ENCODE measurements at places on chromosomes 13 and 19. TPM values are rescaled to one million over a fixed set of nuclear protein-coding genes. Genes with fewer than 3 reads are reported as not detected.

DNA sequence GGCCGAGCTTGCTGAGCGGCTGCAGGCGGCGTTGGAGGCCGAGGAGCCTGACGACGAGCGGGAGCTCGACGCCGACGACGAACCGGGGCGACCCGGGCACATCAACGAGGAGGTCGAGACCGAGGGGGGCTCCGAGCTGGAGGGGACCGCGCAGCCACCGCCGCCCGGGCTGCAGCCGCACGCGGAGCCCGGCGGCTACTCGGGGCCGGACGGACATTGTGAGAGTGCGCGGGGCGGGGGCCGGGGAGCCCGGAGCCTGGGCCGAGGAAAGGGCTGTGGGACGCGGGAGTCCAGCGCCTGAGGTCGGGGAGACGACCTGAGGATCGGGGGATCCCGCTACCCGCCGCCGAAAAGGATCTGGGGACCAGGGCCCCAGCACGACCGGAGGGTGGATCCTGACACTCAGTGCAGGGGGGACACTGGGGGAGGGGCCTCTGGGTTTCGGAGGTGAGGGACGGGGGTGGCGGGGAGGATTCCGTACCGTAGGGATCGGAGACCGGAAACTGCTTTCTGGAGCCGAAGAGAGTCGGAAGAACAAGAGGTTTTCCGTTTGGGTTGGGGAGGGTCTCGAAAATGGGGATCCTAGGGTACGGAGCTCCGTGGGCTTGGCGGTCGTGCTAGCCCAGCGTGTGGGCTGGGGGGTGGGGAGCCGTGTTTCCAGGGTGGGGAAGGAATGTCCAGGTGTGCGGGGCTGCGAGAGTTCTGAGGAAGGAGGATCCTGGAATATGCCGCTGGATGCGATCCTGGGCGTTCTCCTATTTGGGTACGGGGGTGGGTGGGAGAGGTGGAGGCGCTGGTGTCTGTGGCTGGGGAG is 616 bp downstream of the HNRNPUL1 start:
- DNase-seq: no peak

Gene CLIP3
- total RNA-seq: 1.3 TPM

- peak; percentile 93 for DNase-seq
These were observed 11.1 kb upstream of the ARRDC2 start for GRCh38 chr19:17996826-17997316.

- DNase-seq: peak; percentile 69
These were observed at the start of gene KISS1R for GRCh38 chr19:917323-918151. KISS1R (plus strand) TSS chr19:917333; CDS start chr19:917503, 170 bp downstream.

Gene NCAN
- not detected for total RNA-seq

Gene RFX1
- 31.8 TPM for total RNA-seq

- DNase-seq: no peak
These were observed 192.8 kb downstream of the TM9SF2 start for GRCh38 chr13:99693852-99694611.

- DNase-seq: peak; percentile 17
These were observed 96.6 kb downstream of the ELF1 start for GRCh38 chr13:40922437-40923040.

DNA sequence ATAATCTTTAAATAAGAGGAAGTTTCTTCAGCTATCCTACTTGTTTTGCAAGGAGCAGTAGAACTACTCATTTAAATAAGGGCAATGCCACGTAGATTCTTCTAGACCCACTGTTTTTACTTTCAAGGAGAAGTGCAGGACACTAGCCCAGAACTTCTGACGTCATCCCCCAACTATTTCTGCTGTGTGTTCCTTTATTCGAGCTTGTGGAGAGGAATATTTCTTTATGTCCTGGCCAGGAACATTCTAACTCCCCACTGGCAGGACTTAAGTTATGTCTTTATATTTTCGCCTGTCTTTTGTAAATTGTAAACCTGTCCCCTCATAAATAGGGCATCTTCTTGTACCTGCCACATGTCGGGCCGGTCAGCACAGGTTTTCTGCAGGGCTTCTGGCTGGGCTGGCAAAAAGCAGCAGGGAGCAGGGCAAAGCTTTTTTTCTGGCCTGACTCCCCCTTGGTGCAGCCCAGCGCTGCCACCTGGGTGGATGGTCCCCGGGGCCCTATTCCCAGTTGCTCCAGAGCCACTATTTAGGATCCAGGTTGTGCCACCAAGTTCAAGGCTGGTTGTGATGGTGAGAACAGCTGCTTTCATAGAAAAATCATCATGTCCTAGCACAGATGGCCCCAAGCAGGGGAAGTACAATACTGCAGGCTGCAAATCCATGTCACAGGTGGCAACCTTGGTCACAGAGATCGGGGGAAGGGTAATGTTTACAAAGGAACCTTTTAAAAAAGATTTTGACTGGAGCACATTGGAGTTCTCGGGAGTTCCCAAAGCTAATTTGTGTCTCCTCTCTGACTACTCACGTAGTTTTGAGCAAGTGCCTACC is 1.8 kb downstream of the MBNL2 start:
- no peak for DNase-seq

Gene SULT2A1
- total RNA-seq: not detected

DNA sequence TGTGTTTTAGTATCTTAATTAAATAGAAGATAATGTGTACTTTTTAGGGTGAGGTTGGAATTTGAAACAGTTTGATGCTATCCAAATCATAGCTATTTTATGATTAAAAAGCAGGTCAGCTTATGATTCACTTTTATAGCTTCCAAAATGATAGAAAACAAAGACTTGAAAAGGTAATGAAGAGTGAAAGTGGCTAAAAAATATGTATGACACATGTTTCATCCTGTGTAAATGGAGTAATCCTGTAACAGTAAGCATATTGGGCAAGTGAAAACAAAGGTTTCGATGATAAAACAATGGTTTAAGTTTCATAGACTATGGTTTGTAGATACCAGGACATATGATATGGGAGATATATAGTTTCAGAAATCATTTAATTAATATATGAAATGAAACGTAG is 456.2 kb downstream of the PCDH20 start:
- no peak for DNase-seq

GRCh38 chr13:107545946-107546502 is 669.3 kb downstream of the LIG4 start:
- DNase-seq: no peak

Gene CEACAM16
- not detected for total RNA-seq

Gene TMEM91
- 20.8 TPM for total RNA-seq

Gene SLC5A5
- total RNA-seq: 0.25 TPM

Gene NLRP5
- not detected for total RNA-seq

DNA sequence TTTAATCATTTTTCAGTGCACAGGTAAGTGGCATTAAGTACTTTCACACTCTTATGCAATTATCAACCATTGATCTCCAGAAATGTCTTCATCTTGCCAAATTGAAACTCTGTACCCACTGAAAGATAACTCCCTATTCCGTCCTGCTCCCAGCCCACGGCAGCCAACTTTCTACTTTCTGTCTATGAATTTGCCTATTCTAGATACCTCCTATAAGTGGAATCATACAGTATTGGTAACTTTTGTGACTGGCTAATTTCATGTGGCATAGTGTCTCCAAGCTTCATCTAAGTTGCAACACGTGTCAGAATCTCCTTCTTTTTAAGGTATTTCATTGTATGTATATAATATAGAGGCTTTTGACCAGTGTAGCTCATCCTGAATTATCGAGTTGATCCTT is 5.7 kb upstream of the CEACAM18 start:
- no peak for DNase-seq
